ENCODE measurements at places on chromosomes 12 and 14.

DNA sequence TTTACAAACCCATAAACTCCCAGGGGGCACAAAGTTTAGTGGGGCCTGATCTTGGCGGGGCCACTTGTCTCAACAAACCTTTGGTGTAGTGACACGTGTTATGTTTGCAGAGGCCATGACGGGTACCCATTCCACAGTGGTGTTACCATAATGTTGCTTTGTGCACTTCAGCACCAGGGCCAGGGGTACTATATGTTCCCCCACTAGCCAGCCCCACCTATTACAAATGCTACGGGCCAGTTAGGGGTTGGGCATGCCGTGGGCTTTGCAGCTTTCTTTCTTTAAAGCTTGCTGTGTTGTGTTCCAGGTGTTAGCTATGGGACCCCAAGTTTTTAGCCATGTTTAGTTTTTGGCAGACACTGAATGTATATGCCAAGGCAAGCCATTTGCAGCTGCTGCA lies 30.8 kb upstream of the G2E3 start:
- DNase-seq, result no peak

- DNase-seq, result no peak
Observed at GRCh38 chr14:58563978-58564377, 73.8 kb upstream of the DACT1 start.

GRCh38 chr12:49019120-49019430 lies 499 bp upstream of the PRKAG1 start:
- DNase-seq, result no peak

DNA sequence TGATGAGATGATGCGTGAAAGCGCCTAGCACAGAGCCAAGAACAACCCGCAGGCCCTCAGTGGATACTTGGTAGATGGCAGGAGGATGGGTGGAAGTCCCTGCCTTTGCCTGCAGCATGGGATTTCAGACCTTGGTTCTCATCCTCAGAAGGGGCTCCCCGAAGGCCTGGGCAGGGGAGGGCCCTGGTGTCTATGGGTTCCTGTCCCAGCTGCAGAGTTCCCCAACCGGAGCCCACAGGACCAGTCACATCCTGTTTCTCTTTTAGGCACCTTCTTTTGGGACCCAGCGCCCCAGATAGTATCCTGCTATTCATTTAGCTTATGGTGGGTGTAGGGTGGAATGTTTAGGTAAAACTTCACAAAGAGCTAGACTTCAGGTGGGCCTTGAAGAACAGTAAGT lies 55.5 kb downstream of the CALM1 start:
- DNase-seq, result no peak

GRCh38 chr12:85831327-85831990 lies 4.8 kb downstream of the RASSF9 start:
- DNase-seq, result no peak

DNA sequence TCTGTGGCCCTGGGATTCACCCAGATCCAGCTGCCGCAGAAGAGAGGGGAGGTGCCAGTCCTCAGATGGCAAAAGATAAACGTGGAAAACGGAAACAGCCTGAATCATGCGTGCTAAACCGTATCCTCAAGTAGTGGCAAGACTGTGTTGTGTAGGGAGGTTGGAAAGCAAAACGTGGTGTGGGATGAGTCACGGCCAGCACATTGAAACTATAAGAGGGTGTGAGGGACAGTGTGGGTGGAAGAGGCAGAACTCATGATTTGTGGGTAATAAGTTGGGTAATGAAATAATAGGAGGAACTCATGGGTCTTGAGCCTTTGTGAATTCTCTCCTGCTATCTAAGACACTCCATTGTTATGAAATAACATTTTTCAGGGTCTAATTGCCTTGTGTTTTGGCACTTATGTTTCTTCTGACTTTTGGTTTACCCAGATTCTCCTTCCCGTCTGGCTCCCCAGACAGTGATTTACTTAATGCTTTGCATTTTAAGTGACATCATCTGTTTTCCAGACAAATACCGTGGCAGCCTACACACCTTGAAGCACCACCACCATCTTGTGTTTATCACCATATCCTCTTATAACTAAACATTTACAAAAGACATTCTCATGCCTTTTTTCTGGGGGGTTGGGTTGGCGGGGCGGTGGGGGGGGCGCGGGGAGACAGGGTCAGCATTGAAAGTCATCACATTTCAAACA lies 62.3 kb upstream of the PTCSC3 start:
- DNase-seq, result peak; percentile 19

DNA sequence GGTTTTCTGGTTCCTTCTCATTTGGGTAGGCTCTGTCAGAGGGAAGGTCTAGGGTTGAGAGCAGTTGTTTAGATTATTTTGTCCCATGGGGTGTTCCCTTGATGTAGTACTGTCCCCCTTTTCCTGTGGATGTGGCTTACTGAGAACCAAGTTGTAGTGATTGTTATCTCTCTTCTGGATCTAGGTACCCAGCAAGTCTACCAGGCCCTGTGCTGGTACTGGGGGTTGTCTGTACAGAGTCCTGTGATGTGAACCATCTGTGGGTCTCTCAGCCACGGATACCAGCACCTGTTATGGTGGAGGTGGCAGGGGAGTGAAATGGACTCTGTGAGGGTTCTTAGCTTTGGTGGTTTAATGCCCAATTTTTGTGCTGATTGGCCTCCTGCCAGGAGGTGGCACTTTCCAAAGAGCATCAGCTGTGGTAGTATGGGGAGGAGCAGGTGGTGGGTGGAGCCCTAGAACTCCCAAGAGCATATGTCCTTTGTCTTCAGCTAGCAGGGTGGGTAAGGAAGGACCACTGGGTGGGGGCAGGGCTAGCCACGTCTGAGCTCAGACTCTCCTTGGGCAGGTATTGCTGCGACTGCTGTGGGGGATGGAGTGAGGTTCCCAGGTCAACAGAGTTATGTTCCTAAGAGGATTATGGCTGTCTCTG lies 179.3 kb upstream of the BTG1 start:
- DNase-seq, result peak; percentile 9

GRCh38 chr12:20508962-20509361 lies 140.6 kb downstream of the PDE3A start:
- no peak for DNase-seq

DNA sequence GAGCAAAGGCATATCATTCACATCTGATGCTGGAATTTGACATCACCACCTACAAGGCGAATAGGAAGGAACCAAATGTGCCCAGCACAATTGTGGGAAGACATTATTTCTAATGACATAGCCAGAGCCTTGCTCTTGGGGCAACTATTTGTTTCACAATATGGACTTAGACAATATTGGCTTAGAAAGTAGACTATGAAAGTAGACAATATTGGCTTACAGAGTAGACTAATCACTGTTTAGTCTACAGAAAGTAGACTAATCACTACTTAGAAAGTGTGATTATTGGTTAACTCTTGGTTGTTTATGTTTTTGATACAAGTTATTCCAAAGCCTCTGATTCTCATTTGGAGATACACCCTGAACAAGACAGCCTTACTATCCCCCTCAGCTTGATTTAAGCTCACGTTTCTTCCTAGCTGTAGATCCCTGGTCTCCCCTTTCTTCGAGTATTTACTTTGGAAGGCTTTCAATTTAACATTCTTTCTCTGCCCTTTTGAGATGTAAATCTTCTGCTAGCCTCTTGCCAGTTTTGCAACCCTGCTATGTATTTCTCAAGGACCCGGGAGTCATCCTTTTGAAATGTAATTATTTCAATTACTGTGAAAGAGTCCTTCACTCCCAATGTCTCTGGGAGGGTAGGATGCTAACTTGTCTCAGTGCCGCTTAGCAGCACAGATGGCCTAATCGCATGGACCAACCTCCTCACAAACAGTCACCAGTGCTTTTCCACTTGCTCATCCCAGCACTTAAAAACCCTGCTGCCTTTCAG lies 843.2 kb downstream of the GALC start:
- DNase-seq, result no peak

- peak; percentile 58 for DNase-seq
Observed at GRCh38 chr14:86038387-86039042, 508.6 kb downstream of the FLRT2 start.

DNA sequence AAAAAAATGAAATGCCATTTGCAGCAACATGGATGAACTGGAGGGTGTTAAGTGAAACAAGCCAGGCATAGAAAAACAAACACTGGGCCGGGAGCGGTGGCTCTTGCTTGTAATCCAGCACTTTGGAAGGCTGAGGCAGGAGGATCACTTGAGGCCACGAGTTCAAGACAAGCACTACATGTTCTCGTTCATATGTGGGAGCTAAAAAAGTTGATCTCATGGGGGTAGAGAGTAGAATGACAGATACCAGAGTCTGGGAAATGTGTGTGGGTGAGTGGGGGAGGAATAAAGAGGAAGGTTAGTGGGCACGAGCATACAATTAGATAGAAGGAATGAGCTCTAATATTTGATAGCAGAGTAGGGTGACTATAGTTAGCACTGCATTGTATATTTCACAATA lies 21.5 kb downstream of the CACNA2D4 start:
- DNase-seq, result no peak

- peak; percentile 50 for DNase-seq
Observed at GRCh38 chr14:38065106-38065762, 142.5 kb upstream of the SSTR1 start.

- DNase-seq, result peak; percentile 65
Observed at GRCh38 chr12:1533602-1534304, 60.6 kb downstream of the FBXL14 start.

DNA sequence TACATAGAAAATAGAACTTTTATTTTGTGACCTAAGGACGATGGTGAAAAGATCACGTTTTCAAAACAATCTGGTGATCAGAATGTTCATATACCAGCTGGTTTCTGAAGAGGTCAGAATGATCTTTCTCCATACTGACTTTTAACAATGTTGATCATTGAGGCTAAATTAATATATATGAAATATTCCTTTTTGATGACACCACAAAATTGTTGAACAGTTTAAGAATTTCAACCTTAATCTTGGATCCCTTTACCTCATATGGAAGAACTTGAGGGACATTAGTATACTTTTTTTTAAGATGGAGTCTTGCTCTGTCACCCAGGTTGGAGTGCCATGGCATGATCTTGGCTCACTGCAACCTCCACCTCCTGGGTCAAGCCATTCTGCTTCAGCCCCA lies 2.8 kb upstream of the REP15 start:
- DNase-seq, result no peak

DNA sequence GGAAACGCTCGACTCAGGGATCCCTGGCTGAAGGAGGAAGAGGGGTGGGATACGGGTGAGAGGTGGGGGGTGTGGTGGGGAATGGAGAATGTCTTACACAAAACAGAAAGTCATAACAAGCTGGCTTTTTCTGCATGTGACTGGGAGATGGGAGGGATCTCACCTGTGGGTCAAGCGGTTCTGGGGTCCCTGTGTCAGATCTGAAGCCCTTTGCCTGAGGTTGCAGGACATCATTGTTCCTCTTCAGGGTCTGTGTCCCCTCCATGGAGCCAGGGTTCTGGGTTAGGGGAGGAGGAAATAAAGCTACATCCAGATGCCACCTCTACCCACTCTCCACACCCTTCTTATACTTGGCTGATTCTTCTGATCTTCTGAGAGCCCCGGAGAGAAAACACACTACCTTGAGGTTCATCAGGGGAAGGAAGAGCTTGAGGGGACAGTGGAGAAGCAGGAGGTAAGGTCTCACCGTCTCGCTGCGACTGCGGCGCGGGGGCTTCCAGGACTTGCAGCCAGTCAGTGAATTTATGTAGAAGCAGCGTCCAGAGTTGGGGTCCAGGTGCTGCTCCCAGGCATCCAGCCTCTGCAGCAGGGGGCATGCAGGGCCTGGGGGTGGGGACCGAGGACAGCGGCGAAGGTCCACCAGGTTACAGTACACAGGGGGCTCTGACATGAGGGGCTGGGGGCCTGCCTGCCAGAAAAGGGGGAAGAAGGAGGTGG lies 2.5 kb downstream of the ARHGAP9 start:
- DNase-seq, result no peak

DNA sequence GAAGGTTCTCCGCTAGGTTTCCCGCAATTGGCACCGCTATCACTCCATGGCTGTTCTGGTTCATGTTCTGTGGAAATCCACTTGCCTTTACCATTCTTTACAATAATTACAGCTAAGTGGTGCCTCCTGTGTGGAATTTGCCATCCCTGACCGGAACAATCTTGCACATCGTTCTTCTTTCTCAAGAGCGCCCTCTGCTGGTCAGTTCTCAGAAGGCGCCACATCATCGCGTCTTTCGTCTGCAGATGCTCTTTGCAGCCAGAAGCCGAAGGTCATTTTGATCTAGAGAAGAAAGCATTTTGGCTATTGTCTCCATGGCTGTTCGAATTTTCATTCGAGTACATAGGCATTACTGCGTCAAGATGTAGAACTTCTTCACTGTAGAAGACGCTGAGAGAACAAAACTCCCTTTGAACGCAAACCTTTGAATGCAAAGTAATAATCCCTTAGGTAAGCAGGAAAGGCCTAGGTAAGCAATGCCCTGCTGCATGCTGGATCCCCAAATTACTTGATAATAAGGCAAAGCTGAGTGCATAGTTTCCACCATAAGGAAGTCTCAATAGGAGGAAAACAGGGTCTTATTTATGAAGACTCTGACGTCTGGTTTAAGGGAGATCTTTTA lies 10.1 kb upstream of the RTRAF start:
- peak; percentile 88 for DNase-seq

GRCh38 chr12:53994009-53994263 lies 6.0 kb upstream of the HOXC9 start:
- DNase-seq, result no peak

GRCh38 chr12:12622418-12622817 lies 10.7 kb downstream of the CREBL2 start:
- no peak for DNase-seq

GRCh38 chr12:11763760-11764520 lies 114.5 kb downstream of the ETV6 start:
- no peak for DNase-seq

DNA sequence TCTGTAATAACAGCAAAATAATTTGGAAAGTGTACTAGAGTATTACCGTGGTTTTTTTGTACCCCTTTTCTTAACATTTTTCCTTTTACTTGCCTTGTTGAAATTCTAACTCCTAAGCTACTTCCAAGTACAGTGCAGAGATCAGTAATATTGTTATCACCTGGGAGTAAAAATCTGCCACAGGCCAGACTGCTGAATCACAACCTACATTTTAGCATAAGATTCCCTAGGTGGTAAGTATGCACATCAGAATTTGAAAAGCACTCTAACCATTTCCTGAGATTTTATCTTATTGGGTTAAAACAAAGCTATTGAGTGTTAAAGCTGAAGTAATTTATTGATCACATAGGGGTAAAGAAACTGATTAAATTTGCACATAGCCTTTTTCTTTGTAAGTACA lies 55.2 kb upstream of the KCNH3 start:
- DNase-seq, result no peak

- no peak for DNase-seq
Observed at GRCh38 chr14:35419429-35419841, 14.9 kb upstream of the NFKBIA start.

GRCh38 chr14:99357151-99357915 lies 85.3 kb upstream of the BCL11B start:
- no peak for DNase-seq

DNA sequence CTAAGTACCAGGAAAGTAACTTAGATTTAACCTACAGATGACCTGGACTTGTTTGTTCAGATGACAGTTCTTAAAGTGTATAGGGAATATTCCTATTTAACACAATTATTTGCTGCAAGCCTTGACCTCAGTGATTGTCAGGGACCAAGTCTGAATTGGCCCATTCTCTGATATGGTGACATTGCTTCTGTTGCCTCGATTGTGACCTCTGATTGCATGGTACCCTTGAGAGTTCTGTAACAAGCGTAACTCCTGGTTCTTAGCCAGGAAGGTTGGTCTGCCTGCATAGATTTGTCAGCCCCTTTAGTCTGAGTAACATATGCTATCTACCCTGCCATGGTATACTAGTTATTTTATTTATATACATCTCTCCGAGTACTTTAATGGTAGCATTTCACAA lies 93.8 kb upstream of the ALX1 start:
- no peak for DNase-seq
